Esophagus squamous epithelium (tissue), 5 donors: ENCODE measurements at places on chromosomes 1 and 21.
A peak's percentile ranks its signal among the peaks of the same experiment; 100 is the strongest.

GRCh38 chr1:145961109-145961424 lies 3.2 kb upstream of the LIX1L start:
- DNase-seq, result no peak

DNA sequence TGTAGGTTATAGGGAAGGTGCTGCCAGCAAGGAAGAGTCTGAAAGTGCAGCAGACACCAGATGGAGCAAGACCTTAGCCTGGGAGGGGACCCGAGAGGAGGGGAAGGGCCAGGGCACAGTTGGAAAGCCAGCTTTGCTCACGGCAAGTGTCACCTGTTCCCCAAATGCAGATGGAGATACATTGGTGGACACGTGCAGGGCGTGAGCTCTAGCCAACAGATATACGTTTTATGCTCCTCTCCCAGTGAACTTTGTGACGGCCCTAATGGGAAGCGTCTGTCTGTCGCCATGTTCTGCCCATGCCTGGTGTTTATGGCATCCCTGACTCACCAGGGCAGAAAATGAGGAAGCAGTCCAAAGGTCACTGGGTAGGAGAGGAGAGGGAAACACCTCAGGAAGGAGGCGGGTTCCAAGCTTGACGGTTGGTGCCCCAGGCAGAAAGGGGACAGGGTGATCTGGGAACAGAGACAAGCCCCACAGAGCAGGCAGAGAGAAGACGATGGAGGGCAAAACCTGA lies 7.6 kb downstream of the GPA33 start:
- no peak for DNase-seq

DNA sequence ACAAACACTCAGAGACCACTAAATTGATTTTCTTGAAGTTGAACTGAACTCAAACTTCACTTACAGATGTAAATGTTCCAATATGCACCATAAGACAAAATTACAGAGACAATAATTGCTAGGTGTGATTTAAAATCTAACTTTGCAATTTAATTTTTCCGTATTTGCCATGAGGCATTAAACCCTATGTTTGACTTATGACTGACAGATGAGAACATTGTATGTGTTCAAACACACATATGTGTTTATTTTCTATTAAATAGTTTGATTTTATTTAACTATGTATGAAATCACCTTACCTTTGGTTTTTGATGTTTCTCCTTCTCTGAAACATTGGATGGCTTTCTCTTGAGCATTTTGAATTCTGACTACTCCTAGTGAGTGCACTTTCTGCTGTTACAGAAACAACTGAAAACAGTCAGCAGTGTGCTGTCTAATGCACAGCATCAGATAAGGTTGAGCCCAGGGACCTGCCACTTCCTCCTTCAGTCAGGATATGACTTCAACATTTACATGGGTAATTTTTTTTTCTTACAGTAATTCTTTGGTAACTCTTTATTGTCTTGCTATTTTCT lies at the start of gene SAMSN1:
SAMSN1 (minus strand) TSS at position 410 of the 575 bp plus-strand sequence; CDS start at position 356, 54 bp downstream.
- peak; percentile 22 for DNase-seq

- DNase-seq, result no peak
Measured at GRCh38 chr1:174815474-174815908, 184.3 kb upstream of the CACYBP start.
